ENCODE measurements at places on chromosomes 7 and 10. TPM values are rescaled to one million over a fixed set of nuclear protein-coding genes. Genes with fewer than 3 reads are reported as not detected.

C10orf67 gene
- 2.0 TPM for total RNA-seq

TFPI2 gene
- total RNA-seq = 0.63 TPM

TMEM176A gene
- total RNA-seq = 32.7 TPM

SLC25A13 gene
- total RNA-seq = 18.4 TPM

SDK1 gene
- total RNA-seq = 11.7 TPM

NPFFR1 gene
- 2.0 TPM for total RNA-seq

PARD3 gene
- total RNA-seq = 23.5 TPM

IL2RA gene
- total RNA-seq = not detected

RNF32 gene
- total RNA-seq = 2.8 TPM

SPDYE1 gene
- not detected for total RNA-seq
